AG08396 (cell line): ENCODE measurements at places on chromosomes 4 and X.
A peak's percentile ranks its signal among the peaks of the same experiment; 100 is the strongest.

GRCh38 chrX:115560211-115560977, 580 bp upstream of the PLS3 start:
- DNase-seq: peak; percentile 14

DNA sequence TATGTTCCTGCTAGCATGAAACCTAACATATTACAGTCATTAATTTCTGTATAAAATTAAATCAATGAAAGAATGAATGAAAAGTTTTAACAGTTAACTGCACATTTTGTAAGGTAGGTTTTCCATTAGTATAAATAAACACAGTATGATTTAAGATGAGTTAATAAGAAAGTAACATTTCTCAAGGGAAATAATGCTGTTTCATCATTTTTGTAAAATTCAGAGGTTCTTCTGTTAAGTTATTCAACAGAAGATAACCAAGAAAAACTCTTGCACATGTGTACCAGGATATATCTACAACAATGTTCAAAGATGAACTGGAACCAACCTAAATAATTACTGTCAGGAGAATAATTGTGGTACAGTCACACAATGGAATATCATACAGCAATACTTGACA, 88.6 kb downstream of the NEK1 start:
- no peak for DNase-seq

DNA sequence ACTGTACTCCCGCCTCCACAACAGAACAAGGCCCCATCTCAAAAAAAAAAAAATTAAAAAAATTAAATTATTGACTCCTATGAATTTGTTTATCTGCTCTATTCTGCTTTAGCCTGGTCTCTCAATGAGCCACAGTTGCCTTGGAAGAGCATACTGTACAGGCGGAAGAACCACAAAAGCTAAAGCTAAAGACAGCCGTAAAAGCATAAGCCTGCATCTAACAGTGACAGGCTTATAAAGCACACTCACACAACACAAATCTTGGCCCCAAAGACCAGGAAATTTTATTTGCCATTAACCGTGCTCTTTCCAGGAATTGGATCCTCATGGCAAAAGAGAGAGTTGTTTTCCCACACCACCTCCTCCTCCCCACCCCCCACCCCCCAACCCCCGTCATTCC, 53.5 kb upstream of the KLF3 start:
- no peak for DNase-seq

GRCh38 chr4:87103086-87103485, 117.3 kb downstream of the KLHL8 start:
- DNase-seq: no peak

DNA sequence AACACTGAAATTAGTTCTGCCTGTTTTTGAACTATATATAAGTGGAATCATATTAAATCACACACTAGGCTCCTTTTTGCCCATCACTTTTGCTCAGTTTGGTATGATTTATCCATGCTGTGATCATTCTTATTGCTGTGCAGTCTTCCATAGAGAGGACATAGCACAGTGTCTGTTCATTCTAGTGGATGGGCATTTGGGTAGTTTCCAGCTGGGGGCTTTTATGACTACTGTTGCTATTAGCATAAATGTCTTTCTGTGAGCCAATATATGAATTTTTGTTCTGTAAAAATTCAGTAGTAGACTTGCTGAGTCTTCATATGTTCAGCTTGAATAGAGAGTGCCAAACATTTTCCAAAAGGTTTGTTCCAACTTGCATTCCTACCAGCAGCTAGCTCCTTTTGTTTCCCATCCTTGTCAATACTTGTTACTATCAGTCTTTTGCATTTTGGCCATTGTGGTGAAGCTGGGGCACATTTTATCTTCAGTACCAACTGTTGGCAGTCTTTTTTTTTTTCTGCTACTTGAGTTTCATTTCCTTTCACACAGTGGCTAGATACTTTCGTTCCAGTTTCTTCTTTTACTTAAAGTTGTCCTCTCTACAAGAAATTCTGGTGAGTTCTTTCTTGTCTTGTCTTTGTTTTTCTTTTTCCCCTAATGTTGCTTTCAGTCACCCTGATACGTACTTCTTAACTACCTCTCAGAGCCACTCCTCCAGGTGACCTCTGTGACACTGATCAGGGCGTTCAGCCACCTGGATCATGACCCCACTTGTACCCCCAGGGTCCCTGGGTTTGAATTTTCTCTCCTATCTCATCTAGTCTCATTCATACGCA, 87.0 kb downstream of the ANXA3 start:
- no peak for DNase-seq

DNA sequence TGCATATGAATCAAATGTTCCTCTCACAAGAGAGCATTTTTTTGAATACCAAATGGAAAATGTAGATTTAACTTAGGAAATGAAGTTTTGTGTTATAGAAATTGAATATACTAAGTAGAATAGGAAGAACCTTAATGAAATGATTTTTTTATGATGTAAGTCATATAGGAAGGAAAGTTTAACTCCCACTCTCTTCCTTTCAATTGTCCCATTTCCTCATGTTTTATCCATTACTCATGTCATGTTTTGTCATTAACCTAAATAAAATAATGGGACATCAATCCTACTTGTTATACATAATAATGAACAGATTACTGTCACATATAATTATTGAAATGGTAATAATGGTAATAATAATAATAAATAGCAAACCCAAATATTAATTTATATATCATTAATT, 22.7 kb upstream of the SRD5A3 start:
- DNase-seq: no peak

DNA sequence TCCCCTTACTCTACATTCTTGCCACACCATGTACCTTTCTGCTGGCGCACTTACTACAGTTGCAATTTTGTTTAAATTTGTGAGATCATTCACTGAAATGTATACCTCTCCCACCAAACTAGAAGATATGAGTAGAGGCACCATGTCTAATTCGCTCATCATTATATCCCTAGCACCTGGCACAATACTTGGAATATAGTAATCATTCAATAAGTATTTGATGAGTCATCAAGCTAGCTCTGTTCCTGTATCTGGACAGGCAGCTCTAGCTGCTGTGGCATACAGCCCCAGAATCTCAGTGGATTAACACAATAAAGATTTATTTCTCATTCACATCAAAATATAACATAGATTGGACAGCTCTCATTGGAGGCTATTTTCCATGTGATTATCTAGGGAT, 245.9 kb downstream of the IDS start:
- no peak for DNase-seq

DNA sequence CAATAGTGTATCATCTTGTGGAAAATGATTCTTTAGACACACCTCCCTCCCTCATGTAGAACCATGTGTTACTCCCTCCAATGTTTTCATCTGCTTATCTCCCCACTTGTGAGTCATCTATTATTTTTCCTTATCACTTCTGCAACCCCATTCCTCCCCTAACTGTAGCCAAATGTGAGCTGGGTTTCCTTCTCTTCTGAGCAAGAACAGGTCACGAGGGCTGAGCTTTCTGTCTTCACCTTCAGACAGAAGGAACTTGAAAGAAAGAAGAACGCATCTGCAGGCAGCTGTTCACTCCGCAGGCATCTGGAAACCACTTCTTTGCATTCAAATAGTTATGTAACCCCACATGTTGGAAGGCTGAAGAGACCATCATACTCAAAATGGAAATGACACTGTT, 1.8 kb downstream of the PPP1R2C start:
- no peak for DNase-seq

DNA sequence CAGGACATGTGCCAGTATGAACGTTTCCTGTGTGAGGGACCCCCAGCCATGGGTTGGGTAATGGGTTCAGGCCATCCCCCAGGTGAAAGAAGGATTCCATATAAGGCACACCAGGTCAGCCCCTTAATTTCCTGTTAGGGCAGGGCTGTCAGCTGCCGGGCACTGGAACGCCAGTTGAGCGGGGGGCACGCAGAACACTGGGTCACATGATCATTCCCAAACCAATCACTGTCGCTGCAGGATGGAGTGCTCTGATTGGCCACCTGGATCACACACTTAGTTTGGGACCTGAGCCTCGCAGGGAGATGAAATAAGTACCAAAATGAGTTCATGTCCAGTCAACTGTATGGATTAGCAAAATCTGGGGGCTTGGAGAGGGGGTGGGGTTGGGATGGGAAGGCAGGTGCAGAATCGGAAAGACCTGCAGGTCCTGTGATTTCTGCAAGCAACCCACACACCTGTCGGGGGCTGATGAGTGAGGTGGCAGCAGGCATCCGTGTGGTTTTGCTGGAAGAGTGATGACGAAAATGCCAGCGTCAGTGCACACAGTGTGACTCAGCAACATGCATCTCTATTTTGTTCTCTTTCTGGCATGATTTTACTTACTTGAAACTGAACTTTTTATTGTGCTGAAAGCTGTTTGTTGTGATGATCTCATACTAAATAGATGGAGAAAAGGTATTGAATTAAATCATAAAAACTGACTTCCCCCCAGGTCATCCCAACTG, 32.2 kb downstream of the RNF212 start:
- DNase-seq: no peak

- no peak for DNase-seq
Measured at GRCh38 chr4:185304541-185304940, 91.2 kb downstream of the LRP2BP start.

DNA sequence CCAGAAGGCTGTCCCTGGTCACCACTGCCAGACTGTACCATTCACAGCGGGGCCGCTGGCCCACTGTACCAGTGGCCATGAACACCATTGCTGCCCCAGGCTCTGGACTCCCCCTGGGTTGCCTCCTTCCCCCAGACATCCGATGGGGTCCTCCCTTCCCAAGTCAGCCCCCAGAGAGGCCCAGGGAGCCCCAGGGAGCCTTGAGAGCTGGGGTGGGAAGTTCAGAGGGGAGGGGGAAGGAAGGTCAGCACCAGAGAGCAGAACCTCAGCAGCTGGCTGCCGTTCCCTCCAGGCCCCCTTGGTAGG, 441 bp upstream of the ARHGAP4 start:
- DNase-seq: no peak

DNA sequence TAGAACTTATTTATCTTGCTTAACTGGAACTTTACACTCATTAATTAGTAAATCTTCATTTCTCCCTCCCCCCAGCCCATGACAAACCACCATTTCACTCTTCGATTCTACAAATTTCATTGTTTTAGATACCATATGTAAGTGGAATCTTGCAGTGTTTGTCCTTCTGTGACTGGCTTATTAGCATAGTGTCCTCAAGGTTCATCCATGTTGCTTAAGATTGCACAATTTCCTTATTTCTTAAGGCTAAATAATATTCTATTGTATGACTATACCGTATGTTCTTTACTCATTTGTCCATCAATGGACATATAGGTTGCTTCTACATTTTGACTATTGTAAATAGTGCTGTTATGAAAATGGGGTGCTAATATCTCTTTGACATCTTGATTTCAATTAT, 24.5 kb upstream of the RNF212 start:
- no peak for DNase-seq

DNA sequence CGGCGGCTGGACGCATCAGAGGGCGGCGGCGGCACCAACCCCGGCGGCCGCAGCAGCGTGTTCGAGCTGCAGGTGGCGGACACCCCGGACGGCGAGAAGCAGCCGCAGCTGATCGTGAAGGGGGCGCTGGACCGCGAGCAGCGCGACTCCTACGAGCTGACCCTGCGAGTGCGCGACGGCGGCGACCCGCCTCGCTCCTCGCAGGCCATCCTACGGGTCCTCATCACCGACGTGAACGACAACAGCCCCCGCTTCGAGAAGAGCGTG, 1.9 kb downstream of the PCDH7 start:
- no peak for DNase-seq

DNA sequence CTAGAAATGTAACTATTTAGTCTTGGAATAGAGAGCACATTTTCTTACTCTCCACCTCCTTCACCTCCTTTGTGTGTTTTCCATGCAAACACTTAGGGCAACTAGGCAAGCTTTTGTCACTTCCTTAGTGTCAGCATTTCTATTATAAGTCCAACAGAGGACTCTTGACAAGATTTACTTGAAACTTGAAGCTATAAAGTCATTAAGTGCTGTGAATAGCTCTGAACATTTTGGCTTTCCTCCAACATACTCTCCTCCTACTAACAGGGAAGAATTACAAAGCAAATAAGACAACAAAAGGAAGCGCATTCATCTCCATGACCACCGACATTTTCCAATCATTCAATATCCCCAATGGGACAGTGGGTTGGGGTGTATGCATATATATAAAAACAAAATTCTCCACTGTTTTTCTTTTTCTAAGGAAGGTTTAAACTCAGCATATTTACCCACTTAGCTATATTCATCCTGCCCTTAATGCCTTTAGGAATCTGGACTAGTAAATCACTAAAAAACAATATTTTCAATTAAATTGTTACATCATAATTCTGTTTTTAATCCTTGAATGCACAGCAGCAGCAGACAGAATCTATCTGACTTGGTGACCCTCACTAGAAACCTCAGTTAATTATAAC, 264.6 kb downstream of the SNCA start:
- no peak for DNase-seq
